ENCODE measurements at places on chromosomes 1 and 21. TPM values are rescaled to one million over a fixed set of nuclear protein-coding genes. Genes with fewer than 3 reads are reported as not detected.

Gene GBP6
- 0.45 TPM for total RNA-seq

GRCh38 chr1:241821363-241821762 is 26.6 kb upstream of the EXO1 start:
- DNase-seq: no peak

DNA sequence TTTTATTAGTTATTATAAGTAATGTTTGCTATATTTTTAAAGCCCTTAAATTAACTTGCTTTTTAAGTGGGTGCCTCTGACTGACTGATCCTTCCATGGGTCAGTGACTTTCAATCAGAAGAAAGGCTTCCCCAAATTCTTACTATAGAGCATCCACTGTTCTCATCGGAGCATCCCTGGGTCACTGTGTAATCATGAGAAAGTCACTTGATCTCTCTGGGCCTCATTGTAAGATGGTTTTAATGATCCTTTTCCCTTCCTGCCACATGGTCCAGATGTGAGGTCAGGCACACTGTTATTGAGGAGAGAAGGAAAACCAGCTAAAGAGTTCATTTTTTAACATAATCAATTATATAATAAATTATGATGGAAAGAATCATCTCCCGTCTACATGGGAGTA is 11.0 kb upstream of the NBL1 start:
- no peak for DNase-seq

- no peak for DNase-seq
Observed at GRCh38 chr1:27668121-27668807, 3.7 kb downstream of the IFI6 start.

GRCh38 chr1:20660847-20661206 is 342 bp downstream of the DDOST start:
- no peak for DNase-seq

- DNase-seq: no peak
Observed at GRCh38 chr1:24009406-24009805, 29.3 kb upstream of the SRSF10 start.

DNA sequence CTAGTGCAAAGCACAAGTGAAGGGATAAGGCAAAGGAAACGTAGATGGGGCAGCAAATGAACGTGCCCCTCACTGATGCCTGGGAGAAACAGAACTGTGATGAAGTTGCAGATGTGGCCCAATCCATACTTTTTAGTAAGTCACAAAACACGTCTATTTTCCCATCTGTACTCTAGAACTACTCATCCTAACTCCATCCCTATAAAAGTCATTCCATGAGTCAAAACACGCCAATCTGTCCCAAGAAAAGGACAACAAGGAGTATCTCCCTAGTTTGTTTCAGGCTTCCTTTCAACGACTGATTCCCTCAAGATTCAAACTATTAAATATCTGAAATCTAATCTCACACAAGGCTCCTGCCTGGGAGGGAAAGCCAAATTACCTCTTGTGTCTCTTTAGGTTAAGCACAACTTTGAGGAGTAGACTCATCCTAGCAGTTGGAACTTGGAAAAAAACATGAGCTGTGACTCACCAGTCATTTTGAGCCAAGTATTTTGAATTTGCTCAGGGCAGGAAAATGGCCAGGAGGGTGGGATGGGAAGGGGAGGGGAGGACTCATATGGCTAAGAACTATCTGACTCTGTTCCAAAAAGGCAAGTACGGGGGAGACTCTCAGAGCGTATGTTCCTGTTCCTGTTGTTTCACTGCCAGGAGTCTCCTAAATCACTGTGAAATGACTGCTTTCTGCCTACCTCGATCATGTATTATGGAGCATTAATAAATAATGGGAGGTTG is 214.5 kb upstream of the CAMK1G start:
- peak; percentile 34 for DNase-seq

Gene TTC34
- total RNA-seq: 3.2 TPM

DNA sequence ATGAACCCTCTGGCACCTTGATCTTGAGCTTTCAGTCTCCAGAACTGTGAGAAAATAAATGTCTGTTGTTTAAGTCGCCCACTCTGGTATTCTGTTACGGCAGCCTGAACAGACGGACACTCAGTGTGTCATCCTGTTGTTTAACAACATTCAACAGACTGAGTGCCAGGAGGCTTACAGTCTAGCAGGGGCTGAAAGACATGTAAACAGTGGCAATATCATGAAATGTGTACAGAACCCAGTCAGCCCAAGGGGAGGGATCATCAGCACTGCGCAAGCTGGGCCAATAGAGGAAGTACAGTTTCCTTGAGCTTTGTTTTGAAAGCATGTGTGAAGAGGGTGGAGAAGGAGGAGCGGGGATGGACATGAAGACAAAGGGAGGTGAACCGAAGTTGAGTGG is 13.6 kb downstream of the DIP2A start:
- DNase-seq: no peak

DNA sequence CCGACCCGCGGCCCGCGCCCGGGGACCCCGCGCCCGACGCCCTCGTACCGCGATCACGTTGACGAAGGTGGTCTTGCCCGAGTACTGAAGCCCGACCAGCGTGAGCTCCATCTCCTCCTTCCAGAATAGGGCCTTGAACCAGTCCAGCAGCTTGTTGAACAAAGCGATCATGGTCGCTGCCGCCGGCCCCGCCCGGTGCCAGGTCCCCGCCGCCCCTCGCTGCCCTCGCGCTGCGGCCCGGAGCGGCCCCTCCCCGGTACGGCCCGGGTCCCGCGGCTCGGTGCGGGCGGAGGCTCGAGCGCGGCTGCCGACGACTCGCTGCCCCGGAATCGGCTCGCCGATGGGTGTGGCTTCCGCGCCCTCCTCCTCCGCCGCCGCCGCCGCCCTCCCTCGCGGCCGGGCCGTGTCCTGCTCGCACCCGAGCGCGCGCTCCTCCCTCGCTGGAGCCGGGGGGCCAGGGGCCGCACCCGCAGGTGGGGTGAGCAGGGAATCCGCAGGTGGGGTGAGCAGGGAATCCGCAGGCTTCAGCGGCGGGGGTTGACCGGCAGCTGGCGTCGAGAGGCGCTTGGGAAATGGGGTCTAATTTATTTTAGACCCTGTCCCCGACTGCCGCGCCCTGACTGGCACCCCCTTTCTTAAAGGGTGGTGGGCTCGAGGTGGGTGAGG is at the start of gene ARL8A:
TSS of gene ARL8A (minus strand) at position 336 of the 666 bp plus-strand sequence. CDS start at position 171, 165 bp downstream.
- DNase-seq: peak; percentile 72

- DNase-seq: no peak
Observed at GRCh38 chr1:167837326-167837725, 76.6 kb downstream of the ADCY10 start.

DNA sequence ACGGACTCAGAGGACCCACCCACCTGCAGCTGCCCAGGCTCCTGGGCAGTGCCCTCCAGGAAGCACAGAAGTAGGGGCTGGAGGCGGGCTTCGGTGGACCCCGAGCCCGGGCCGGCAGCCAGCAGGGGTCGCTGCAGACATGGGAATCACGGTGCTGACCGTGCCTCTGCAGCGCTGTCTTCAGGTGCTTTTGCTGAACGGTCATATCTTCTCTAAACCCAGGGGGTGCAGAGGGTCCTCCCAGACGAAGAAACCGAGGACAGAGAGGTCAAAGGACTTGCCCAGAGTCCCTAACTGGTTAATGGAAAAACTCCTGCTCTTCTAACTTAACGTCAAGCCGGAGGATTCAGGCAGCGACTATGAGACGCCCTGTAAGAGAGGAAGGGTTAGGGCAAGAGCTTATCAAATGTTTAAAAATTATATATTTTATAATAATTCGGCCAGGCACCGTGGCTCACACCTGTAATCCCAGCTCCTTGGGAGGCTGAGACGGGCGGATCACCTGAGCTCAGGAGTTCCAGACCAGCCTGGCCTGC is 21.5 kb upstream of the LEFTY2 start:
- DNase-seq: no peak

GRCh38 chr1:25743164-25744139 is 56.5 kb upstream of the SELENON start:
- DNase-seq: peak; percentile 94

Gene SLC1A7
- total RNA-seq: not detected

Gene ARID4B
- total RNA-seq: 46.9 TPM

Gene S100A12
- 1.0 TPM for total RNA-seq

DNA sequence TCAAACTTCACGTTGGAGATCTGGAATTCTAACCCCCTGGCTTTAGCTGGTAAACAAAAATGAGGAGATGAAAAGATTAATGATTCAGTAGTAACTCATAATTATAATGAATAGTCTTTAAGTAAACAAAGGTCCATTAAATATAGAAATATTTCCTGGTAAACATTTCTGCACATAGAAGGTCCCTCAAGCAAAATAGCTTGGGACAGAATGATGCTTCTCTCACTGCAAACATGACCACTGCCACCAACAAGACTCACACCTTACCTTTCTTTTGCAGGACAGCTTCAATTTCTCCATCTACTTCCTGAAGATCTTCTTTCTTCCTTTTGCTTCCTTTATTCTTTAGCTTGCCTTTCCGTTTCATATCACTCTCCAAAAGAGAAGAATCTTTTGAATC is 25.2 kb downstream of the NVL start:
- no peak for DNase-seq

DNA sequence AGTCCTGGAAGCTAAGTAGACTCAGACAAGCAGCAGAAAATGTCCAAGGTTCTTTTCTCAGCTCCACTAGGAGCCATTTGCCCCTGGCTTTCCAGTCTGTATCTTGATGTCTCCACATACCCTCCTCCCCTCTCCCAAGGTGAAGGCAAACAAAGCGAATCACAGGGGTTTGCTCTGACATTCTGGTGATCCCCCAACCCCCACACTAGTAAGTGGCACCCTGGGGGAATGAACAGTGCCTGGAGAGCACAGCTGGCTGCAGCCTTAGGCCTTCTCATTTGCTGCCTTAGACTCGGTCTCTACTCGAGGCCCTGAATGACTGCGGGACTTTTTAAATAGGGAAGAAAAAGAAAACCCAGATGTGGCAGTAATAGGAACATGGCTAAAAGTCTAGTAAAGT is 15.3 kb downstream of the ERI3 start:
- no peak for DNase-seq

DNA sequence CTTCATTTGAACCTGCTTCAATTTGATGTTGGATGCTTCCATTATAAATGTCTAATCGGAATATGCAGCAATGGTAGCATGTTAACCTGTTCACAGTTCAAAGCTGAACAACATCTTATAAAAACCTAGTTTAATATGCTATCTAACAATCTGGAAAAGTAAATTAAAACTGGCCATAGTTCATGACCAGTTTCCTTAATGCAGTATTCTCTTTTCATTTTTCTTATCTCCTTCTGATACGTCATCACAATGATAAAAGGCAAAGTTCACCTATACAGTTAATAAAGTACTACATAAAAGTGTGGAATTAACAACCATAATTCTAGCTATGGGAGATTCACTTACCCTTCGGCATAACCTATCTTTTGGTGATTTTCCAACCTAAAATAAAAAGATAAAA is 65.1 kb downstream of the IARS2 start:
- DNase-seq: no peak

DNA sequence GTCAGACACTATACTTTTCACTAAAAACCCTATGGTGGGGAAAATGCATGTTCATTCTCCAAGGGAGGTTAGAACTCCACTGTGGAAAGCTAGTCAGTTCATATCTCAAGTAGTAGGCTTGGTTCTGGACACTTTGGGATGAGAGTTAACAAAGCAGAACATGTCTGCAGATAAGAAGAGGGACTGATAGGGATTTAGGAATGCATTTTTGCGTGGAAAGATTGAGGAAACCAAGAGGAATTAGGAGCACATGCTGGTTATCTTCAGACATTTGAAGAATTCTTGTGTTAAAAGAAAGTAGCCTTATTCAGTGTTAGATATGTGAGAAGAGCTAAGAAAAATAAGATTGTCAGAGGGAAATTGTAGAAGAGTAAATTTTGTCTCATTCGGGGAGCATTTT is 1.2 kb upstream of the GRIK1 start:
- no peak for DNase-seq

DNA sequence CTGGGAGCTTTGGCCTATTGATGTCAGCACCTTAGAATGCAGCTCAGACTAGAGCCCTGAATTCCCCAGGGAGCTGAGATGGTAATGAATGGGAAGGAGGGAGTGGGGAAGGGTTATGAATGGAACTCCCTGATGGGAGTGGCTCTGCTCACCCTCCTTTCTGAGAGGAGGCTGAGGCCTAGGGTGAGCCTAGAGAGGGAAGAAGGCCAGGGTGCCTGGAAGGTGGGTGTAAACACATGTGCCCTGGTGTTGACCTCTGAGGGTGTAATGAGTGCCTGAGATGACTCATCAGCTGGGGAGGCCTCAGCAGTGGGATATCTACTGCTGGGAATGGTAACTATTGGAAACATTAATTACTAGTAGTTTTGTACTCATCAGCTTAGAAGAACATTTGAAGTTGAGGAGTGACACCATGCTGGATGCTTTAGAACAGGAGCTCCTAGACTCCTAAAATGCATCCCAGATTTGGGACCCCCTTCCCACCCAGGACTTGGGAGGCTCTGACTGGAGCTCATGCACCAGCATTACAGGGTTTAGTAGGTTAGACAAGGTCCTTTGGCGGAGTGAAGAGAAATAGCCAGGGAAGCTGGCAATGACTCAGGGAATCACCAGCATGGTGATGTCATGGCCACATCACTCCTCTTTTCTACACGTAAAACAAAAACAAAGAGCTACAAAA is 16.0 kb upstream of the PIGV start:
- DNase-seq: peak; percentile 61

Gene BACH1
- 77.0 TPM for total RNA-seq

- DNase-seq: no peak
Observed at GRCh38 chr1:219882096-219882495, 46.3 kb downstream of the SLC30A10 start.

DNA sequence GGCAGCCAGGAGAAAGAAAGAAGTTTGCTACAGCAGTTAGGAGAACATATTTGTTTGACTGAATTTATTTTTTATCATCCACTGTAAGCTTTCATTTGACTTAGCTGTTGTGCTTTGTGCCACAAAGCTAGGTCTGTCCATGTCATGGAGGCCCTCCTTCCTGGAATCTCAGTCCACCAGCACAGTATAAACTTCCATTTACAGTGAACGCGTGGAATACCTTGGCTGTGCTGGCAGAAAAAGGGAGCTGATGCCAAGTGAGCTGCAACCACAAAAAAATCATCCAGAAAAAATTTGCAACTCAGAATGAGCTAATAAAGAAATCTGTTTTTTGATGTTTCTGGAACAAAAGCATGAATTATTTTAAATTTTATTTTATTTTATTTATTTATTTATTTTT is 72.6 kb downstream of the ATP6V1G3 start:
- DNase-seq: no peak
